Peyer's patch (tissue), 4 donors: ENCODE measurements at places on chromosomes 4 and X. TPM values are rescaled to one million over a fixed set of nuclear protein-coding genes. Genes with fewer than 3 reads are reported as not detected.

DNA sequence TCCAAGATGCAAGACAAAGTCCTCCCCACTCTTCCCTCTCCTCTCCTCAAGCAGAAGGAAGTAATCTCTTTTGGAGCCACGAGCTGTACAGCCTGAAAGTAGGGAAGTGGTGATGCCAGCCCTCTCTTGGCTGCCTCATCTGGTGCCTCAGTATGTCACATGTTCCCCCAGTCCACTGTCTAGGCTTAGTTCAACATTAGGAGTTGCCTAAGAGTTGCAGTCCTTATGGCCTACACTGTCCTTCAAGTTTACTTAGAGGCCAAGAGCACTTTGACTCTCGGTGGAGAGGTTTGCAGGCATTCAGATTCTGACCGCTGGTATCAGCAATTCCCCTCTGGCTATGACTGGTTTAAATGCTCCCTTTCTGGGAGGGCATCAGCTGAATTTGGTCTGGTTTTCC lies 735.6 kb downstream of the GLUD2 start:
- DNase-seq: no peak

GRCh38 chr4:94032754-94033153 lies 174.9 kb upstream of the SMARCAD1 start:
- no peak for DNase-seq

GRCh38 chr4:38672397-38673129 lies 8.6 kb downstream of the KLF3 start:
- no peak for DNase-seq

DNA sequence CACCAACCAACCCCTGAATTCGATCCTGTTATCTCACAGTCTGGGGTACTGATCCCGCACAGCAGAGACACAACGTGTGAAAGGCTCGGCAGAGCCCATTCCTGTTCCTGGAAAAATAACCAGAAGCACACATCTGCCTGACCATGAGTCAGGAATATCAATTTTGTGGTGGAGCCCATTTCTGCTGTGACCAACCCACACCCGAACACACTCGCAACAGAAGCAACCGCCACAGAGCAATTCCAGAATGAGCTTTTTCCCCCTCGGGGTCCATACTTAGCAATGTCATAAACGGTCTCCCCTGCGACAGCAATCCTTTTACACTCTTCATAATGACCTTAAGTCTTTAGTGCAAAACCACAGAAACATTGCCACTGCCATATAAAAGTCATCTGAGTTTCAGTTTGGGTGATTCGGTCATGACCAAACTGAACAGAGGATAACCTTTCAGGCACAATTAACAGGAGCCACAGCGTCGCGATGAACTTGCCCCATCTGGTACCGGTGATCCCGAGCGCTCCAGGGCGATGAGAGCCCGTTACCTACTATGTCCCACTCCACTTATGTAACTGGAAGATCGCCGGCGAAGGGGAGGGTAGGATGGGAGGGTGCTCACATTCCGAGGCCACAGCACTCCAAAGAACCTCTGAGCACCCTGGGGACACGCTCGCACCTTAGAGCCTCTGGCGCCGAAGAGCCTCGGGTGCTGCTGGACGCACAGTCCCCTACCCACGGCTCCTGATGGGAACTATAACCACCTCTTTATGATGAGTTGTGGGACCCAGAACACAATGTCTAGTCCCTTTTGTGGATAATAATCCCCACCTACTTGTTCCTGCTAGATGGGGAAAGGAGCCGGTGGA lies 1.1 kb downstream of the MECP2 start:
- no peak for DNase-seq

Gene TACC3
- 19.1 TPM for total RNA-seq
